ENCODE measurements at places on chromosomes 16 and 17. TPM values are rescaled to one million over a fixed set of nuclear protein-coding genes. Genes with fewer than 3 reads are reported as not detected.
A peak's percentile ranks its signal among the peaks of the same experiment; 100 is the strongest.

DNA sequence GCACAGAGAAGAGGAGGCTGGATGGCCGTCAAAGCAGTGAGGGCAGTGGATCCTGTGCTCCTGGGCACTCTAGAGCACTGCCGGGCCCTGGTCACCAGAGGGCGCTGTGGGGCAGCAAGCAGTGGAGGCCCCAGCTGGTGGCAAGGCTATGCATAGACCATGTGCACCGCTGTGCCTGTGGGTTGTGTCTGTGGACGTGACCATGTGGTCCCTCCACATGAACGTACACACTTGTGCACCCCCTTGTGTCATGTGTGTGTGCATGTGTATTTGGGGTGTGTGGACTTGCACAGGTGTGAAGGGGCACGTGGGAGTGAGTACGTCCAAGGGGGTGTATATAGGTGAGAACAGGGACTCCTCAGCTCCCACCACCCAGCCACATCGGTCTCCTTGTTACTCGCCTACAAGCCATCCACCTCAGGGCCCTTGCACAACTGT is 4.4 kb upstream of the MAP2K3 start:
- peaks cover 81% of the 10 kb centered on the region for H3K4me1 ChIP-seq
- H3K36me3 ChIP-seq: no peaks in the 10 kb centered on the region
- no peak overlapping the region for H3K4me3 ChIP-seq
- DNase-seq: peak; percentile 98
- H3K27me3 ChIP-seq: no peaks in the 10 kb centered on the region
- no peak overlapping the region for H3K27ac ChIP-seq

DNA sequence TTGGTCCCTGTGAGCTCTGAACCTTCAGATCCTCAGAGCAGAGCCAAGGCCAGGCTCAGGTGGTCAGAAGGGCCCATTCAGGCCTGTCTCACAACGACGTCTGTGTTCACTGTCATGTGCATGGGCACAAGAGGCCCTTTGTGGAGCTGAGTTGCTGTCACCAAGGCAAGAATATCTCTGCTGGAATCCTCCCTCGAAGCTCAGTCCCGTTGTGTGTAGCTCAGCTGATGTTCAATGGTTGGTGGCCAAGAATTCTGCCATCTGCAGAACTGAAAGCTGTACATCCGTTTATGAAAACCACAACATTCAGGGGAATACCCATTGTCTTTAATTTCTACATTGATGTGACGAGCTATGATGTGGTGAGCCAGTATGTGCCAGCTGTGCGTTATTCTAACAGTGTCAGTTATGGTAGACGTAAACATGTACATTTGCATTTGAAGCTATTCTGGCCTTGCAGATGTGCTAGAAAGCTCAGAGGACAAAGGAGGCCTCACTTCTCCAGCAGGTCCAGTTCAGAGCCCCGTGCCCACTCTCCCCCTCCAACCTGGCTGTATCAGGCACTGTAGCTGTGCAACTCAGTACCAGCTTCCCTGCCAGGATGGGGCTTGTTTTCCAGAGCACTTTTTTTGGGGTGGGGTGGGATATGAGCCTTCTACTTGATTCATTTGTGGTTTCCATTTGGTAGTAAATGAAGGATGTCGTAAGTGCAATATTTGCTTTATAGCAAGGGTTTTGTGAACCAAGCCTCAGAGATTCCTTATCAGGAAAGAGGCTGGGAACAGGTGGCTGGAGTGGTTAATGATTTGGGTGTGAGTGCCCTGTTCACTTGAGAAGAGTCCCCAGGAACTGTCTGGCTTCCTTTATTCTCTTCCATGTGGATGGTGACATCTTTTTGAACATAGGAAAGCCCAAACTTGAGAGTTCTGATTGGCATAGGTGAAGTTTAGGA is 56.1 kb downstream of the B9D1 start:
- DNase-seq: no peak
- H3K4me3 ChIP-seq: no peak overlapping the region
- peaks cover 59% of the 10 kb centered on the region for H3K27me3 ChIP-seq
- no peak overlapping the region for H3K27ac ChIP-seq
- H3K36me3 ChIP-seq: no peaks in the 10 kb centered on the region
- peaks cover 22% of the 10 kb centered on the region for H3K4me1 ChIP-seq

- no peak overlapping the region for H3K4me3 ChIP-seq
- no peak for DNase-seq
- peak overlapping the region; percentile 77 for H3K27ac ChIP-seq
- no peaks in the 10 kb centered on the region for H3K36me3 ChIP-seq
These were observed 11.1 kb downstream of the NLRC5 start for GRCh38 chr16:57000271-57001025.

- H3K27me3 ChIP-seq: peaks cover 59% of the 10 kb centered on the region
- H3K36me3 ChIP-seq: no peaks in the 10 kb centered on the region
- no peak overlapping the region for H3K4me3 ChIP-seq
- H3K27ac ChIP-seq: no peak overlapping the region
- H3K4me1 ChIP-seq: peaks cover 5% of the 10 kb centered on the region
These were observed 11.6 kb downstream of the ADAM11 start for GRCh38 chr17:44770166-44770925.

GRCh38 chr17:80925688-80926335 is 65.8 kb upstream of the CHMP6 start:
- no peak for DNase-seq
- H3K27me3 ChIP-seq: no peaks in the 10 kb centered on the region
- no peak overlapping the region for H3K27ac ChIP-seq
- peaks cover 61% of the 10 kb centered on the region for H3K36me3 ChIP-seq
- H3K4me3 ChIP-seq: no peak overlapping the region

DNA sequence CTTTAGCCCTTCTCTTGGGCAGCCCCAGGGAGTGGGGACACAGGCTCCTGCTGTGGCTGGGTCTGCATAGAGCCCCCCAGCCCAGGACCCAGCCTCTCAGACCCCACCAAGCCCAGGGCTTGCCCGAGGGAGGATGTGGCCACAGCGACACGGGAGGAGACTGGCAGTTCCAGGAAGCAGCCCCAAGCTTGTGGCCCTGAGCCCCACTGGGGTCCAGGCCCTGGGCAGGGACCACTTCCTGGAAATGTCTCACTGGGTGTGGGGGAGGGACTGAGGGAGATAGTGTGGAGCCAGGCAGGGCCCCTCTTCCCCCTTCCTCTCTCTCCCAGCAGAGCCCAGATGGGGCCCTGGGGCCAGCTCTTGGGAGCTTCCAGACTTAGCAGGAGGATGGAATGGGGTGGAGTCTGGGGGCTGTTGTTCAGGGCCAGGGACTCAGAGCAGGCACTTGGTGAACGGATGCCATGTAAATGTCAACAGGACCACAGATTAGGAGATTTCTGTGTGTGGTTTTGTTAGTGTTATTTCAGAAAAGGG is 35.3 kb downstream of the ADGRG5 start:
- no peak for DNase-seq
- no peaks in the 10 kb centered on the region for H3K4me1 ChIP-seq
- no peak overlapping the region for H3K4me3 ChIP-seq
- H3K36me3 ChIP-seq: no peaks in the 10 kb centered on the region

DNA sequence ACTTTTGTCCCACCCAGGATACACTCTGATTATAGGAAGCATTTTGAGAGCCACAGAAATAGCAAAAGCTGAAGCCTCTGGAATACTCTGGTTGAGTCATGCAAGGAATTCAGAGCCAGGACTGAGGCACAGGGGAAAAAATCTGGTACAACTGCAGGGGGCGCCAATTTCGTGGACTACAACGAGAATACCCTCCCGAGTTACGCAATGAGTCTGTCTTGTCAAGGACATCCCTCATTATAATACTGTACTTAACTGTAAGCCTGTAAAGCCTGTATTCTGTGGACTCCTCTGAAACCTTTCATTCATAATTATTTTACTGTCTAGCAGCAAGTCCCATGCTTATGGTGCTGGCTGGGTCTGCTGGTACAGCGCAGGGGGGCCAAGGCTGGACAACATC is 7.8 kb downstream of the HOXB1 start:
- no peak overlapping the region for H3K27ac ChIP-seq
- no peak overlapping the region for H3K4me3 ChIP-seq
- peaks cover 18% of the 10 kb centered on the region for H3K27me3 ChIP-seq
- no peaks in the 10 kb centered on the region for H3K4me1 ChIP-seq

- no peak overlapping the region for H3K4me3 ChIP-seq
- no peaks in the 10 kb centered on the region for H3K4me1 ChIP-seq
- DNase-seq: no peak
- no peak overlapping the region for H3K27ac ChIP-seq
These were observed 102.4 kb downstream of the MAP2K6 start for GRCh38 chr17:69516911-69517310.

DNA sequence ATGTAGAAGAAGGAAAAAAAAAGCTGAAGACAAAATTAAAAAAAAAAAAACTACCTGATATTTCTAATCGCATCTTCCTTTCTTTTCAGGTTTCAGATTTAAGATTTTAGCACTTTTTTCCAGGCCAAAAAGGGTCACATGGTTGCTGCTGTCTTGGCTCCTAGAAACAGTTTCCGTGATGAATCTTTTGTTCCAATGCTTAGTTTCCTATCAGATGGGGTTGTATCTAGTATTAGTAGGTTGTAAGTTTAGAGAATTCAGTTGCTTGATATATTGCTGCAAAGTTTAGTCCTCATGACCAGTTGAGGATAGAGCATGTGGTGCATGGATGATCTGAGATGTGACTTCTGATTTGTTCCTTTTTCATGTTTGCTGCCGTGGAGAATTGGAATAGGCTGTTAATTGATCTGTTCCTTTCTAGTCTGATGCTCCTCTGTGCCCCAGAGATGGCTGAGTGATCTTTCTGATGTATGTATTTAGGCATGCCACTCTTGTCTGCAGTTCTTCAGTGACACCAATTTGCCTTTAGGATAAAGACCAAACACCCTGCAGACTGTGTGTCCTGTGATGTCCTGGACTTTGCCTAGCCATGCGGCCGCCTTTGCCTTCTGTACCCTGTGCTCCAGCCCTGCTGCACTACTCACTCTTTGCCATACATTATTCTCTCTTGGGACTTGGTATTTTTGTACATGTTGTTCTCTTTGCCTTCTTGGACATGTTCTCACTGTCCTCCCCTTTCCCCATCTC is 94.0 kb downstream of the MRTFB start:
- no peaks in the 10 kb centered on the region for H3K4me1 ChIP-seq
- H3K4me3 ChIP-seq: no peak overlapping the region
- H3K36me3 ChIP-seq: no peaks in the 10 kb centered on the region
- H3K27me3 ChIP-seq: no peaks in the 10 kb centered on the region
- H3K27ac ChIP-seq: no peak overlapping the region

GRCh38 chr17:77579682-77580081 is 378.8 kb upstream of the TNRC6C start:
- H3K27ac ChIP-seq: no peak overlapping the region
- H3K36me3 ChIP-seq: no peaks in the 10 kb centered on the region
- DNase-seq: no peak
- no peaks in the 10 kb centered on the region for H3K27me3 ChIP-seq
- no peak overlapping the region for H3K4me3 ChIP-seq
- peaks cover 8% of the 10 kb centered on the region for H3K4me1 ChIP-seq

- no peaks in the 10 kb centered on the region for H3K27me3 ChIP-seq
- no peak overlapping the region for H3K27ac ChIP-seq
- peaks cover 12% of the 10 kb centered on the region for H3K4me1 ChIP-seq
- no peak overlapping the region for H3K4me3 ChIP-seq
These were observed 4.9 kb downstream of the ACADVL start for GRCh38 chr17:7224661-7225111.

- no peaks in the 10 kb centered on the region for H3K27me3 ChIP-seq
- H3K27ac ChIP-seq: no peak overlapping the region
- no peak overlapping the region for H3K4me3 ChIP-seq
- no peaks in the 10 kb centered on the region for H3K4me1 ChIP-seq
- no peak for DNase-seq
These were observed 219.7 kb downstream of the GSG1L start for GRCh38 chr16:27843800-27844199.

GRCh38 chr16:89361751-89362539 is 128.4 kb downstream of the ANKRD11 start:
- DNase-seq: peak; percentile 62
- H3K27ac ChIP-seq: peak overlapping the region; percentile 15
- no peaks in the 10 kb centered on the region for H3K27me3 ChIP-seq
- H3K36me3 ChIP-seq: no peaks in the 10 kb centered on the region
- peaks cover 90% of the 10 kb centered on the region for H3K4me1 ChIP-seq

DNA sequence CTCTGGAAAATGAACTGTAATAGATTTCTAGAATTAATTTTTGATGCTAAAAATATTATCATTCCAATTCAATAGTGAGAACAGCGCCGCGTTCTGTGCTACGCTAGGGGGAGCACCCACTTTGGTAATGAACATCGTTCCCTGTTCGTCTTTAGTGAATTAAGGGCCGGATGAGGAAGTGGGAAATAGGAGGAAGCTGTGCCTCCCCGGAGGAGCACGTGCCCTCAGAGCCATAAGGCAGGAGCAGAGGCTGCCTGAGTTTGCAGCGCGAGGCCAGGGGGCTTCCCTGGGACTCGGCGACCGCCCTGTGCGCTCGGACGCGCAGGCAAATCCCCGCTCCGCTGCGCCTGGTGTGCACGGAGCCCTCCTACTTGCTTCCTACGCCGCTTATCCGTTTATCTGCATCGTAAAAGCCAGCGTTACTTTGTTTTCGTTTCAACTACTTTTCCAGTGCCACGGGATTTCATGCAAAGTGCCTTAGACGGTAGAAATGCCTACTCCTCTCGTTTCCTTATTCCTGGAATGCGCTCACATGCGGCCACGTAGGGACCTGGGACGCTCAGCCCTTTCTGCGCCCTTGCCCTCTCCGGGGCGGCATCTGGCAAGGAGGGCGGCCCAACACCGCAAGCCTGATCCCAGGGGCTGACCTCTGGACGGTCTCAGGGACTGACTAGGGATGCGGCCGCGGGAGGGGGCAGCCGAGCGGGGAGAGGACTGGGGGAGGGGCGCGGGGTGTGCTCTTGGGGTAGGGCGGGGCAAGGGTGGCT is 76.4 kb downstream of the KCNJ12 start:
- no peak overlapping the region for H3K27ac ChIP-seq
- H3K4me3 ChIP-seq: no peak overlapping the region
- H3K36me3 ChIP-seq: no peaks in the 10 kb centered on the region
- DNase-seq: peak; percentile 75
- peaks cover 20% of the 10 kb centered on the region for H3K27me3 ChIP-seq
- no peaks in the 10 kb centered on the region for H3K4me1 ChIP-seq

- no peaks in the 10 kb centered on the region for H3K27me3 ChIP-seq
- peak overlapping the region; percentile 90 for H3K4me3 ChIP-seq
- H3K4me1 ChIP-seq: peaks cover 7% of the 10 kb centered on the region
- DNase-seq: no peak
These were observed 1.9 kb downstream of the ZNF652 start for GRCh38 chr17:49359990-49360795.

ARHGAP44 gene
- 29.9 TPM for total RNA-seq

CTRB1 gene
- not detected for total RNA-seq

ZNF205 gene
- total RNA-seq: 11.8 TPM

AKAP10 gene
- 32.7 TPM for total RNA-seq

GLOD4 gene
- 46.5 TPM for total RNA-seq

TSPOAP1 gene
- total RNA-seq: 10.2 TPM

PALB2 gene
- 13.7 TPM for total RNA-seq

CCL11 gene
- 0.42 TPM for total RNA-seq

CTRB2 gene
- not detected for total RNA-seq

C17orf100 gene
- 2.2 TPM for total RNA-seq

HYDIN gene
- 8.2 TPM for total RNA-seq

PPP4C gene
- 82.5 TPM for total RNA-seq

Measured in left lung (tissue), 14 donors.